GM12892 (cell line): ENCODE measurements at places on chromosomes 2 and 18.

DNA sequence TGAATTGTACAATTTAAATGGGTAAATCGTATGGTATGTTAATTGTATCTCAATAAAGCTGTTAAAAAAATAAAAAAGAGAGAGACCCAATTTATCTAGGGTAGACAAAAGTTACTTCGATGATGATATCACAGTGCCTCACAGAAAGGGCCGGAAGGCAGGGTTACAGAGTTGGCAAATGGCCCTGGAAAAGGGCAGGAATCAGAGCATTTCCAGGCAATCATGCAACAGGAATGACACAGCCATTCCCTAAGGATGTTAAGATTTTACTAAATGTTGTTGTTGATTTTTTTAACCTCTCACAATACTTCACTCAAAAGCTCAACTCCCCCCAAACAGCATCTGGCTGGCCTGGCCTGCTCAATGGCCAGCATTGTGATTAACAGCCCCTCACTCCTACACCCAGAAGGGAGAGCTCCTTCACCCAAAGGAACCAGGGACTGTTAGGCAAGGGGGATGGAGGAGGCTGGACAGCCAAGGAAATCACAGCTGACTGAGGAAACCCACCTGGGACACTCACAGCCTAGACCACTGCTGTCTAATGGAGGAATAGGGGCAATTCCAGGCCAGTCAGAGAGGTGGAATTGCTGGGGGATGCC is 7.7 kb upstream of the SP100 start:
- DNase-seq, result no peak

- no peak for DNase-seq
These were observed 97.0 kb downstream of the XRCC5 start for GRCh38 chr2:216206041-216206703.

GRCh38 chr18:57057890-57058289 is 89.0 kb upstream of the BOD1L2 start:
- DNase-seq, result no peak

- no peak for DNase-seq
These were observed 574.7 kb upstream of the SLC8A1 start for GRCh38 chr2:41026613-41027012.

DNA sequence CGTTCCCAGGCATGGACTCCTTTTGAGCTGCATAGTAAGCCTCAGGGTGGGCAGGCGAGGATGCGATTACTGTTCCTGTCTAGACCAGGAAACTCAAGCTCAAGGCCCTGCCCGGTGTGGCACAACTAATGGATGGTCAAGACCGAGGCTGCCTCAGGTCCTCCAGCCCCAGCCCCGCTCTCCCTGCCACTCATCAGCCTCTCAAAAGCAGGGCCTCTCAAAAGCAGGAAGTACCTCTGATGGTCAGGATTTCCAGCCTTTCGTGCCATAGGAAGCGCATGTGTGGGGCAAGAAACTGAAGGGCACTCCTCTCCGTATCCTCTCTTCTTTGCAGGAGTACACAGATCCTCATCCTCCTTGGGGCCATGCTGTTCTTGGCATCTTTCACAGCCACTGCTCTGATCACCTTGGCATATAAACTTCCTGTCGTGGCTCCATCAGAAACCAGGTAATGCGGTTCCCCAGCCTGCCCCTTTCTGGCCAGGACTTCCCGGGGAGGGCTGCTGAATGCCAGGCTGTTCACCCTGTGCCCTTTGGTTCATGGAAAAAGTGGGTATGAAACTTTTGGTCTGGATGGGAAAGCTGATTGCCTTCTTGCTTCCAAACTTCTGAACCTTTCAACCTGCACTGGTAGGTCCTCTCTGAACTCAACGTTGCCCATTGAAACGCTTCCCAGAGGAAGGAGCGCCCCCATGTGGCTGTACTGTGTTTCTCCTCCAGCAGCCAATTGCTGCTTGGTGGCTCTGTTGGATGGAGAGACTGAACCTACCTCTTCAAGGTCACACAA is 82.8 kb upstream of the SEC11C start:
- peak; percentile 32 for DNase-seq
